ENCODE measurements at places on chromosomes 11 and 22.

GRCh38 chr11:120391292-120391691 lies 55.1 kb downstream of the ARHGEF12 start:
- H3K36me3 ChIP-seq: peaks cover 5% of the 10 kb centered on the region
- H3K4me1 ChIP-seq: no peaks in the 10 kb centered on the region
- no peak overlapping the region for H3K4me3 ChIP-seq
- peaks cover 13% of the 10 kb centered on the region for H3K27me3 ChIP-seq

DNA sequence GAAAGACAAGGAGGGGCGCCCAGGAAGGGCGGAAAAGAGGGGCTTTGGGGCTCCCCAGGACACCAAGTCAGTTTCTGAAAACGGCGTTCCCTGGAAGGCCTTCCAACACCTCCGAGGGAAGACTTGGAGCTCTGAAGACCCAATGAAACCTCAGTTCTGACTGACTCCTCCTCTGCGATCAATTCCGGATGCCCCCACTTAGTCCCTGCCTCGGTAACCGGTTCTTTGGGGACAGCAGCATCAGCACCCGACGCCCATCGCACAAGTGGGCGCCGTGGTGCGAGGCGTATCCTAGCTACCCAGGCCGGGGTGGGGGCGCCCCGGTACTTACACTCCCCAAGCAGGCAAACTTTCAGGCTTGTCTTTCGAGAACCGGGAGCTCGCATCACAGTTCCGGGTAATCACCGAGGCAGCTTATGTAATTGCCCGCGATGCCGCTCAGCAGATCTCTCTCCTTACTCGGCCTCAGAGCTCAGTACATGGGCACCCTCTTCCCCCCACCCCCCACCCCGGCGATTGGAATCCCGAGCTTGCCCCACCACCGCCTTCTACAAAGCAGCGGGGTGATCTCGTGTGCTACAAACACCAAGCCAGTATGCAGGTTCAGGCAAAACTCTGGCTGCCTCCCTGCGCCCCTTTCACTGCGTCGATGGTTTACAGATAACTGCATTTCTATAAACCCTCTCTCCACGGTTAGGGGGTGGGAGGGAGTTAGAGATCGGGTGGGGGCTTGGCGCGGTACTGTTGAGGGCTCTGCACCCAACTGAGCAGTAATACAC lies 2.0 kb downstream of the TENM4 start:
- H3K27ac ChIP-seq: no peak overlapping the region
- peak overlapping the region; percentile 85 for H3K4me3 ChIP-seq
- H3K27me3 ChIP-seq: peaks cover 57% of the 10 kb centered on the region

GRCh38 chr11:62340269-62340901 lies 3.1 kb downstream of the ASRGL1 start:
- H3K27ac ChIP-seq: no peak overlapping the region
- no peak overlapping the region for H3K4me3 ChIP-seq
- H3K4me1 ChIP-seq: peaks cover 37% of the 10 kb centered on the region
- no peaks in the 10 kb centered on the region for H3K36me3 ChIP-seq

DNA sequence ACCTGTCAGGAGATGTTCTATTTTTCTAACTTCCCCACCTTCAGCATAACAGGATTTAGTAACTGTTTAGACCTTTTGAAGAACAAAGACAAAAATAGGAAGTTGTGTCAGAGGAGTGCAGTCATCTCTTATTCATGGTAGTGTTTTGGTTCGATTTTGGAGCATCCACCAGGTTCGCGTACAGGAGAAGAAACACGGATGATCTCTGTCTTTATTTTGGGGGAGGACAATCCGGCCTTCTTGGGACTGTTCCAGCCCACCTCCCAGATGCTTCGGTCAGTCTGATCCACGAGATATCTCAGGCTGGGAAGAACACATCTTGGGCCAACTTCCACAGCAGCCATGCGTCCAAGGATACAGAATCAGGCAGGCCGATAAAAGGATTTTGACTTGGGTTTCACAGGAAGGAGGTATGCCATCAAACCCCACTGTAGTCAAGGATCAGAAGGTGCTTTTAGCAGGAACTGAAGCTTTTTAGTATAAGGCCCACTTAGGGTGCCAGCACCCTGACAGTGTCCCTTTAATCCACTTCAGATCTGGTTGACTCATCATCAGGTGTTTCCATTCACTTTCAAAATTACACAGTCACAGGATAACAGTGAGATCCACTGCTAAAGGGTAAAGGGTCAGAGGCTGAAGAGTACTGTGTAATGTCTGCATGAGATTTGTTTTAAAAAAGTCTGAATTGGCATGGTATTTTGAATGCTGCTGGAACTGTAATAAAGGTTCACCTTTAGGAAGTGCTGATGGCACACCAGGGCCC lies 16.5 kb downstream of the PATZ1 start:
- peaks cover 11% of the 10 kb centered on the region for H3K36me3 ChIP-seq
- H3K27ac ChIP-seq: no peak overlapping the region
- no peak for DNase-seq
- H3K27me3 ChIP-seq: no peaks in the 10 kb centered on the region

DNA sequence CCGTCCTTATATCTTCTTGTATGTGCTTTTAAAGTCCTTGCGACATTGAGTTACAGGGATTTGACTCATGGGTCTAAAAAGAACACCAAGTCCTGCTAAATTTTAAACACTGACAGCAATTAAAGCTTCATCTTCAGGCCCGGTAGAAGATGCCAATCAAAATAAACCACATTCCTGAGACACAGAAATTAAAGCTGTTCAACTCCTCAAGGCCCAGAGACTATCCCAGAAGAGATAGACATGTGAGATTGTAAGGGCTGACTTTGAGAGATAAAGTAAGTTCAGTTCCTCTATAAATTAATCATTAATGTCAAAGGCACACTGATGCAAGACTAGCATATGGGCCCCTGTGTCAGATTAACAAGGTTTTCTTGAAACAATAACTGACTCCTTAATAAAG lies 49.8 kb downstream of the OSBPL5 start:
- H3K4me1 ChIP-seq: no peaks in the 10 kb centered on the region
- no peak for DNase-seq
- peaks cover 6% of the 10 kb centered on the region for H3K36me3 ChIP-seq
- no peaks in the 10 kb centered on the region for H3K27me3 ChIP-seq
- no peak overlapping the region for H3K4me3 ChIP-seq

DNA sequence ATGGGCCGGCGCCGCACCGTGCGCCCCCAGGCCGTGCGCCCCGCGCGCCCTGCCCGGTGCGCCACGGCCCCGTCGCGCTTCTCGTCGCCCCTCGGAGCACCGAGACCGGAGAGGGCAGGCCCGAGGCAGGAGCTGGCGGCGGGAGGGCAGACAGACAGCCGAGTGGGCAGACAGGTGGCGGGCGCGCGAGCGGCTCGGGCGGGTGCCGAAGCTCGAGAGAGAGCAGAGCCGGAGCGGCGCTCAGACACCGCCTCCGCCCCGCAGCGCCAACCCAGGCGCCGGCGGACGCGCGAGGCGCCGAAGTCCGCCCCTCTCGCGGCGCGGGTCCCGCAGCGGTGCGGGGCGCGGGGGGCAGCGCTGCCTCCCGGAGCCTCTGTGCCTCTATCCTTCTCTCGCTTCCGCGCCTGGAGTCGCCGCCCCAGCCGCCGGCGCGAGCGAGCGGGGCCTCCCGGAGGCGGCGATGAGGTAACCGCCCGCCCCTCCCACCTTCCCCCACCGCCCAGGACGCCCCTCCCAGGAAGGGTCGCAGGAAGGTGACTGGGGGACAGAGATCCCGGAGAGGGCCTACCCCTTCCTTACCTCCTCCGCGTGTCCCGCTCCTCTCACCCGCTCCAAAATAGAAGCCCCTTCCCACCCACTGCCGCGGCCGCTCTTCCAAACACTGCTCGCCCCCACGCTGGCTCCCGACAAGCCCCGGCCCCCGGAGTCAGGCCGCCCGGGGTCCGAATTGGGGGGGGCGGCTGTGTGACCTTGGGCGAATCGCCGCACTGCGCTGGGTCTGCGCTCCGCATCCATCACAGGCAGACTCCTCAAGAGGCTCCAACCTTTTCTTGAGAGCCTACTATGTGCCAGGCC lies at the start of gene RASL10A:
TSS of gene RASL10A (minus strand) at position 412 of the 855 bp plus-strand sequence. CDS start 451 bp downstream, outside the sequence.
- H3K36me3 ChIP-seq: peaks cover 16% of the 10 kb centered on the region
- peaks cover 22% of the 10 kb centered on the region for H3K4me1 ChIP-seq
- DNase-seq: no peak
- peak within 1 kb of the TSS; percentile 36 for H3K4me3 ChIP-seq
- no peak within 1 kb of the TSS for H3K27ac ChIP-seq
- peaks cover 20% of the 10 kb centered on the region for H3K27me3 ChIP-seq
